Spleen (tissue), 13 donors: ENCODE measurements at places on chromosomes 5 and 9.

GRCh38 chr9:130825351-130825651 lies 9.8 kb upstream of the ABL1 start:
- no peaks in the 10 kb centered on the region for H3K36me3 ChIP-seq
- DNase-seq, result no peak
- no peaks in the 10 kb centered on the region for H3K27me3 ChIP-seq
- no peak overlapping the region for H3K4me3 ChIP-seq

DNA sequence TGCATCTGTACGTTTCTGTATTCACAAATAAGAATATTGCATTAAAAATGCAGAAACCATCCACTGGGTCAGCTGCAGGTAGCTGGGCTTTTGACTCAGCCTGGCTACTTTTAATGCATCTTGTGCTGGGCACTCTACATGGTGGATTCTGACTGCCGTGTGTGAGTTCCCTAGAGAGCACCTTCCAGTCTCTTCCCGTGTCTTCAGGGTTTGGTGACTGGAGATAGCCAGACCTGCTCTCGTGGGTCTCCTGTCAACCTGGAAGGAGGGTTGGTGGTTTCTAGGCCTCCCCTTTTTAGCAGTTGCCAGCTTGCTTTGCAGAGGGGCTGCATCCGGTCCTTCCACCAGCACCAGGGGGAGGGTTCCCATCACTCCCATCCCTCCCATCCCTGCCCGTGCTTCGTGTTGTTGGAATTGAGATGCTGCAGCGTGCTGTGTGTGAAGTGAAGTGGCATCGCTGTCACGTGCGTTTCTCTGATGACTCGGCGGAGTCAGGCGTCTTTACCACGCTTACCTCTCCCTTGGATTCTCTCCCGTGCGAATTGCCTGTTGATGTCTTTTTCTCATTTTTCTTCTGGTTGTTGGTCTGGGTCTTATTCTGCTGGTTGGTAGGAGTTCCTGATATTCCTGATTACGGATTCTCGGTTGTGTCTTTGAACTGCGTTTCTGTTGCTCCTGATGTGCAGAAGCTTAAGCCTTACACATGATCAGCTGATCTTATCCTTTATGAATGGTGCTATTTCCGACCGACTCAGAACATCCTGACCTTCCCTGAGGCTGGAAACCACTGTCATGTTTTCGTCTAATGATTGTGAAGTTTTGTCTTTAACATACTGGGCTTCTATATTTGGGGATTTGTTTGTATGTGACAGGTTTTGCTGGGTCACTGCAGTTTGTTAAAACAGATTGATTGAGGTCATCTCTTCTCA lies 16.9 kb downstream of the FBXW5 start:
- H3K4me1 ChIP-seq, result peaks cover 14% of the 10 kb centered on the region
- DNase-seq, result no peak
- peaks cover 26% of the 10 kb centered on the region for H3K36me3 ChIP-seq
- no peak overlapping the region for H3K27ac ChIP-seq
- no peak overlapping the region for H3K4me3 ChIP-seq
- no peaks in the 10 kb centered on the region for H3K27me3 ChIP-seq

DNA sequence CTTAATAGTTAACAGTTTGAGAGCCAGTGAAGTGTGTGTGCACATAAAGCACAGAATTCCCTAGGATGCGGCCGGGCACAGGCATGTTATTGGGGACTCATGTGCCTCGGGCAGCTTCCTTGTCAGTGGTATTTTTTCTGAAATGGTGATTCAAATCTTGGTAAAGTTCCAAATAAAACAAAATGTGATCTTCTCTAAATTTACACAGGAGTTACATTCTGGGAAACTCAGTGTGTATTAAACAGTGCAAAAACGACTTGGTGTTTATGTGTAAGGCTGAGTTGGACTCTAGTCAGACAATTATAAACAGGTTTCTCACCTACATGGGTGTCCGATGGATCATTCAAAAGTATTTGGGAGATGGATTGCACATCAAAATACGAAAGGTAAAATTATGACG lies 48.9 kb downstream of the BOD1 start:
- H3K4me1 ChIP-seq, result no peaks in the 10 kb centered on the region
- no peak overlapping the region for H3K27ac ChIP-seq
- peaks cover 2% of the 10 kb centered on the region for H3K27me3 ChIP-seq
- no peak overlapping the region for H3K4me3 ChIP-seq
- no peak for DNase-seq

DNA sequence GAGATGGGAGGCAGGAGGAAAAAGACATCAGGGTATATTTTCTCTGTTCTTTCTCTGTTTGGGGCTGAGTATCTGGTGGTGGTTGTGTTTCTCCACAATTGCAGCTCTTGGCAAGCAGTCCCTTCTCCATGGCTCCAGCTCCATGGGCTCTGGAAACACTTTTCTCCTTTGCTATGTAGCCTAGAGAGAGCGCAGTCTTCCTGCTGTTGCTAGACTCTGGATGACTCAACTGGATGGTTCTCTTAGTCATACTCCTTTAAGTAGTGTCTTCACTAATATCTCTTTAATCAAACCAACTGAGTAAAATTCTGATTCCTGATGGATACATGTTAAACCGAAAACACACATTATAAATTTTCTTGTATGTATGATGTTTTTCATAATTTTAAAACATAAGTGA lies 3.3 kb upstream of the PLGRKT start:
- H3K4me1 ChIP-seq, result peaks cover 40% of the 10 kb centered on the region
- H3K27me3 ChIP-seq, result no peaks in the 10 kb centered on the region
- H3K36me3 ChIP-seq, result no peaks in the 10 kb centered on the region
- no peak overlapping the region for H3K4me3 ChIP-seq
- DNase-seq, result no peak

- no peak for DNase-seq
- no peak overlapping the region for H3K27ac ChIP-seq
- no peaks in the 10 kb centered on the region for H3K27me3 ChIP-seq
Observed at GRCh38 chr5:146425023-146425422, 22.1 kb upstream of the TCERG1 start.

DNA sequence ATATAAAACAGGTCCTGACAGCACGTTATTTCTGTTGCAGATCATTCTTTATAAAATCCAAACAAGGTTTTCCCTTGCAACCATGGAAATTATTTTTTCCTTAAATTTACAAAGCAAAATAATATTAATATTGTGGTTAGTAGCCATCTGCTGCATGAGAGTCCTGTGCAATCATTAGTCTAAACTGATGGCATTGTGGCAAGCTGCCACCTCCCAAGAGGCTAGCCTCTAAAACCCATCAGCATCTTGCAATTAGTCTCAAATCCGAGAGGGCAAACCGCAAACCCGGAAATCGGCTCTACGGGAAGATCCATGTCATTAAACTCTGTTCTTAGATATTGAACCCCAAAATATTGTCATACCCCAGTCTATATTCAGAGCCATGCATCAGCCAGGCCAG lies 11.3 kb upstream of the CDH6 start:
- H3K36me3 ChIP-seq, result no peaks in the 10 kb centered on the region
- H3K27ac ChIP-seq, result no peak overlapping the region
- no peaks in the 10 kb centered on the region for H3K4me1 ChIP-seq
- DNase-seq, result no peak

DNA sequence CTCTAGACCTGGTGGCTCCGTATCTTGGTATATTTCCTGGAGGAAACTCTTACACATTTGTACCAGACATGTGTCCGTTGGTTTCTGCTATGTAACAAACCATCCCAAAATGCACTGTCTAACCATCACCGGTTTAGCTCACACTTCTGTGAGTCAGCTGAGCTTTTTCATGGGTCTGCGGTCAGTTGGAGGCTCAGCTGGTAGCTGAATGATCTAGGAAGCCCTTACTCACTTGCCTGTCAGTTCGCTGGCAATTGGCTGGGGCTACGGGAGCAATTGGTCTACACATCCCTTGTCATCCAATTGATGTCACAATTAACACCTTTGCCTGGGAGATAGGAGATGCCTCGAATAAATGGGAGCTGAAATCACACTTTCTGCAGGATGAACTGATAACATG lies 11.6 kb upstream of the WHRN start:
- no peaks in the 10 kb centered on the region for H3K27me3 ChIP-seq
- H3K27ac ChIP-seq, result no peak overlapping the region
- H3K36me3 ChIP-seq, result no peaks in the 10 kb centered on the region
- H3K4me3 ChIP-seq, result no peak overlapping the region
- no peak for DNase-seq

DNA sequence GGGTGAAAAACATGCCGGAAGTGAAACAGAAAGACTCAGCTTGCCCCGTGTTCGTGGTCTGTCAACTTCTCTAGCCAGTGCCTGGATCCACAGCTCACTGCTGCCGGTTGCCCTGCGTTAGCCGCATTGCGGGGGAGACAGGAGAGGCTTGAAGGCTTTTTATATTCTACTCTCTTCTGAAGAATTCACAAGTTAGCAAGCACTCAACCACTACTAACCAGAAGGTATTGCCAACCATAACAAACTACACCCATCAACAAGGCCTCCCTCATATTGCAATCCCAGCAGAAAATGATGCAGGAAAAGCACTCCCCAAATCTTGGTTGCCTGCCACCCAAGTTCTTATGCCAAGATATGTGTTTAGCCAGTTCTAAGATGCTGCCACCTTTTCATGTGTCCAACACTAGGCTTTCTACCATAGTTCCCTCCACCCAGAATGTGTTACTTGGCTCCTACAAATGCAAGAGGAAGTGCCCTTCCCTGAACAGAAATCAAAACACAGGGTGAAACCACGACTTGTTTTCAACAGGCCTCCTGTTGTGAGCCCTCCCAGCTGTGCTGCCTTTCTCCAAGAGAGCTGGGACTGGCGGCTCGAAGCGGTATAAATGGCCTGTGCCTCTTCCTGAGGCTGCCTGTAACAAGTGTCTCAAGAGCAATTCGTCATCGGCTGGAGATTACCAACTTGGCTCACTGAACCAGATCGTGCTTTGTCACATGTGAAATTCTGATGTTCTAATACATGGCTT lies 129.0 kb downstream of the SNX18 start:
- H3K4me3 ChIP-seq, result no peak overlapping the region
- no peaks in the 10 kb centered on the region for H3K27me3 ChIP-seq
- no peaks in the 10 kb centered on the region for H3K36me3 ChIP-seq
- H3K27ac ChIP-seq, result peak overlapping the region; percentile 84
- peaks cover 43% of the 10 kb centered on the region for H3K4me1 ChIP-seq
- DNase-seq, result peak; percentile 94

GRCh38 chr9:99590840-99591239 lies 230.8 kb upstream of the NR4A3 start:
- H3K27ac ChIP-seq, result peak overlapping the region; percentile 39
- no peaks in the 10 kb centered on the region for H3K4me1 ChIP-seq
- no peaks in the 10 kb centered on the region for H3K36me3 ChIP-seq
- no peak overlapping the region for H3K4me3 ChIP-seq

DNA sequence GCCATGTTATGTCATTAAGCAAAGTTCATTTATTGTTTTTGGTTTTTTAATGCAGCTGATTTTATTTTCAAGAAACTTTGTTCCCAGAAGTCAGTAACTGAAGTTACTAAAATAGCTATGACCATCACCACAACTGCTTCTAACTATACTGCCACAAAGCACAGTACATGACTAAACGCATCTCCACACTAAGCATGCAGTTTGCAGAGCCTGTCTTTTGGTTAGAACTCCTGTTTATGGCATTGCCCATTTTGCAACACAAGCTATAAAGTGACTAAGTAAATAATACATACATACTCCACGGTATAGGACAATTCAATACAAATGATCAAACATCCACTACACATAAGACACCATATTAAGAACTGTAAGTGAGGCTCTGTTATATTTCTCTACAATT lies 109.7 kb downstream of the MLLT3 start:
- DNase-seq, result no peak
- peaks cover 11% of the 10 kb centered on the region for H3K4me1 ChIP-seq
- no peaks in the 10 kb centered on the region for H3K27me3 ChIP-seq
- H3K27ac ChIP-seq, result no peak overlapping the region
- no peak overlapping the region for H3K4me3 ChIP-seq
- H3K36me3 ChIP-seq, result no peaks in the 10 kb centered on the region

- H3K4me1 ChIP-seq, result no peaks in the 10 kb centered on the region
- H3K4me3 ChIP-seq, result no peak overlapping the region
- H3K27me3 ChIP-seq, result no peaks in the 10 kb centered on the region
- H3K27ac ChIP-seq, result peak overlapping the region; percentile 33
- no peaks in the 10 kb centered on the region for H3K36me3 ChIP-seq
- DNase-seq, result no peak
Observed at GRCh38 chr5:172428224-172429166, 25.8 kb downstream of the SH3PXD2B start.

DNA sequence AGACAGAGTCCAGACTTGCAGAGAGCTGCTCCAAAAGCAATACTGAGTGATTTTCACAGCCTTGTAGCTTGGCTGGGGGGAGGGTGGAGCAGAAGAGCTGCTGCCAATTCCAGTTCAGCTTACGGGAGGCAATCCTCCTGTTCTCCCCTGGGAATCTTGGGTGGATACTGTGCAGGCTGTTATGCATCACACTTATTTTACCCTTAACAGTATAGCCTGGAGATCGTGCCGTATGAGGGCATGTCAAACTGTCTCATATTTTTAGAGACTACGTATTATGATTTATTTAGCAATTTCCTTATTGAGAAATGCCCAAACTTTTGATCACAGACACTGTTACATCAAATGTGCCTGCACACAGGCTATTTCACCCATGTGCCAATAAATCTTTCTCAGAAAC lies 85.2 kb downstream of the BASP1 start:
- DNase-seq, result no peak
- H3K4me1 ChIP-seq, result peaks cover 9% of the 10 kb centered on the region
- no peaks in the 10 kb centered on the region for H3K36me3 ChIP-seq
- H3K4me3 ChIP-seq, result no peak overlapping the region
- no peaks in the 10 kb centered on the region for H3K27me3 ChIP-seq

DNA sequence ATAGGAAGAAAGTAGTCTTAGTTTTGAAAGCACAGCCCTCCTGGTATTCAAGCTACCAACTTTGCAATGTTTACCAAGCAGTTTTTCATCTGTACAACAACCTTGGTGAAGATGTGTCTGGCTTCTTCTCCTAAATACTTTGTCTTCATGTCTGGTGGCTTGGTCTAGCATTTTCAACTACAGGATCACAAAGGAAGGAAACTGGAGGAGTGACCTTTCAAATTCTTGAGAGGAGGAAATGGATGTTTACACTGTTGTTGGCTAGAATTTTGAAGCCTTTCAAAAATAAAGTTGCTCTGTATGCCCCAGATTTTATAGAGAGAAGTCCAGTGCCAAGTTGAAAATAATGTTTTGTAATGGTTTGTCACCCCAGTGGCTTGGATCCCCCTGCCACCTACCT lies 16.3 kb downstream of the PAM start:
- peak overlapping the region; percentile 67 for H3K27ac ChIP-seq
- no peak for DNase-seq
- H3K27me3 ChIP-seq, result no peaks in the 10 kb centered on the region
- no peak overlapping the region for H3K4me3 ChIP-seq
- no peaks in the 10 kb centered on the region for H3K36me3 ChIP-seq

- no peak for DNase-seq
- H3K4me3 ChIP-seq, result no peak overlapping the region
- H3K27ac ChIP-seq, result no peak overlapping the region
- H3K27me3 ChIP-seq, result no peaks in the 10 kb centered on the region
Observed at GRCh38 chr5:178509491-178510057, 80.6 kb downstream of the COL23A1 start.

DNA sequence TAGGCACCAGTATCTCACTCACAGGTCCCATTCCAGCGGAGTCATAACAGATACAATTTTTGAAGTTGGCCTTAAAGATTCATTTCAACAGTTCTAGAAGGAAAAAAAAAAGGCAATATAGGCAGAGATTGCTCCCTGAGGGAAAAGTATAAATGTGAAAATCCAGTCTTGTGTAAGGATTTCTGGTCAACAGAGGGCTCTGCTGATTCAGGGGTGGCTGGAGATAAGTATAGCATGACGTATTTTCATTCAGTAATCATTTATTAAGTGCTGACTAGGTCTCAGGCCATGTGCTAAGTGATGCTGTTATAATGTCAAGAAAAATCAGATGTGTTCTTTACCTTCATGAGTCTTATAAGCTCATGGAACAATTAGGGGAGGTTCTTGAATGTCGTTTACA lies 377.3 kb upstream of the MEF2C start:
- H3K36me3 ChIP-seq, result no peaks in the 10 kb centered on the region
- DNase-seq, result no peak
- no peaks in the 10 kb centered on the region for H3K27me3 ChIP-seq
- no peak overlapping the region for H3K27ac ChIP-seq
- no peak overlapping the region for H3K4me3 ChIP-seq
- H3K4me1 ChIP-seq, result no peaks in the 10 kb centered on the region
